ENCODE measurements at places on chromosomes 6 and 20. TPM values are rescaled to one million over a fixed set of nuclear protein-coding genes. Genes with fewer than 3 reads are reported as not detected.

DNA sequence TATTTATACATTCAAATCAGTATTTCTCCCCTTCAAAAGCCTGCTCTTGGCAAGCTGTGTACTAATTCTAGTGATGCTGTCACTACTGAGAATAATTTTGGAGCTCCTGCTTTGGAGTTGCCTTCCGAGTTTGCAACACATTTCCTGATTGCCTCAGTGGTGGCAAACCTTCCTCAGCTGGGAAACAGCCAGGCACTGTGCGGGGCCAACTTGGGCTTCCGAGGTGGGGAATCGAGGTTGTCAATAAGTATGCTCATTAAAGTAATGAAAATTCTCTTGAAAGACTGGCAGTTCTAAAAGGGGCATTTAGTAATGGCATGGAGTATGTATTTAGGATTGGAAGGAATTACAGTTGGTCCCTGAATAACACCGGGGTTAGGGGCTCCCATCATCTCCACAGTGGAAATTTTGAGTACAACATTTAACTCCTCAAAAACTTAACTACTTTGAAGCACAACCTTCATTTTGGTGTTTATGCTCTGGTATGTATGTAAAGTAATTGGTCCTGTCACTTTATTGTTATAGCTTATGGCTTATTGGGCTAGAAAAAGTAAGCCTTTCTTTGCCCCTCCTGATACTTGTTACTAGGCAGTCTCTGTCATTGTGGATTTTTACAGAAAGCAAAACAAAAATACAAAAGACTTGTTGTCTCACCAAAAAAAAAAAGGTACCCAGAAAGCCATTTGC is 2.7 kb downstream of the PAQR8 start:
- no peak for DNase-seq

Gene TBXT
- polyA plus RNA-seq = not detected

DNA sequence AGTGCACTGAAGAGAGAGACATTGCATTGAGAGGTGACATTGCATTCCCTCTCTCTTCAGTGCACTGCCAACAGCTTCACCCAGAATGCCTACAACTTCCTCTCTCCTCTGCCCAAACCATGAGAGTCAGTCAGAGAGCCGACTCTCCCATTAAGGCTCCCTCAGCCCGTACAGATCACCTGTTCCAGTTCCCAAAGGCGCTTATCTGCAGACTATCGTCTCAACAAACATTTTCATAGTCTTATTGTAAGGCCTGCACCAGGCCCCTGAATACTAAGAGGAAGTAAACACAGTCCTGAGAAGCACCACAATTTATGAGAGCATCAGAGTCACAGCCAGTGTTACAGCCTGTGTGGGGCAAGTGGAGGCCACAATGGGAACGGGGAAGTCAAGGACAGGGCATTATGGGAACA is 53.7 kb downstream of the GFOD1 start:
- no peak for DNase-seq

DNA sequence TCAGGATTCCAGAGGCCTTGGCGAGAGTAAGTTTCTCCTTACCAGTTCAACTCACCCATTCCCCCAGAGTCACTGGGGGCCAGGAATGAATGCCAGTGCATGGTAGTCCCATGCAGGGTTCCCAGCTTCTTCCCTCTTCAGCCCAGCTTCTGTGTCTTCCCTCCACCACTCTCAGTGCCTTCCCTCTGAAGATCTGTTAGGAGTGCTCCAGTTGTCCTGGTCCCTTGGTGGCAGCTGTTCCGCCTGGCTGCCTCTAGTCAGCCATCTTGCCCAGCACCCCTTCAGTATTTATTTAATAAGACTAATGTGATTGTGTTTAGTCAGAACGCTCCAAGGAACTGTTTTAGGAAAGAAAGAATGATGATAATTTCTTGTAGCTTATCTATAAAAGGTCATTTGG is 23.1 kb downstream of the FIG4 start:
- DNase-seq = no peak

- no peak for DNase-seq
Observed at GRCh38 chr6:44471271-44471981, 83.9 kb downstream of the CDC5L start.

DNA sequence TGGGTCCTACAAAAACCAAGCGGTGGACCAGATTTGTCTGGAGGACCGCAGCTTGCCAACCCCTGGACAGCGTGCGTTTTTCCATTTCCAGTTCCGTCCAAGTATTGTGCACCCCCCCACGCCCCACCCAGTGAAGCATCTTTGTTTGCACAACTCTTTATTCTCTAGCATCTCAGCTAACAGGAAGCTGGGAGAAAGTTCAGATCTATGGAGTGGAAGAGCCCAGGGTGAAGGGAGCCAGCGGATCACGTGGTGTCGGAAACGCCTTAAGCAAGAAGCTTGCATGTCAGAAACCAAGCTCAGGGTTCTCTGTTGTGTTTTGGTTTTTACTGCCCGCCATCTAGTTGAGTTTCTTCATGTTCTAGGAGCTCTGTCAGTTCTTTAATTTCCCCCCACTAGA is 29.9 kb downstream of the ARID1B start:
- no peak for DNase-seq

- no peak for DNase-seq
Observed at GRCh38 chr20:56840716-56841261, 211.7 kb downstream of the TFAP2C start.

Gene SLC4A11
- polyA plus RNA-seq = not detected

Gene AGPAT4
- 16.6 TPM for polyA plus RNA-seq

Gene ZNF831
- polyA plus RNA-seq = 2.0 TPM

DNA sequence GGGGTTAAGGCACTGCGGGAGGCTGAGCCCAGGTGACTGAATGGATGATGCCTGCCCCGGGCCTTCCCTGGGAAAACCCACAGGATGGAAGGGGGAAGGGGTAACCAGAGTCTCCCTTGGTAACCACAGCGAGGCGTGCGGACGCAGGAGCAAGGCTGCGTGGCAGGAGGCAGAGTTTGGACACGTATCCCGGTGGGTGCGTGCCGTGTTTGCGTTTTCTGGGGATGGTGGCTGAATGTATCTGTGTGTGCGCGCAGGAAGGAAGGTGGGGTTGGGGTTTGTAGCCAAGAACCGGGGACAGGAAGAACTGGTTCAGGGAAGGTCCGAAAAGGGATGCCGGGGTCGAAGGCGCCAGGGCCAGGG is 1.8 kb downstream of the MDGA1 start:
- DNase-seq = no peak

DNA sequence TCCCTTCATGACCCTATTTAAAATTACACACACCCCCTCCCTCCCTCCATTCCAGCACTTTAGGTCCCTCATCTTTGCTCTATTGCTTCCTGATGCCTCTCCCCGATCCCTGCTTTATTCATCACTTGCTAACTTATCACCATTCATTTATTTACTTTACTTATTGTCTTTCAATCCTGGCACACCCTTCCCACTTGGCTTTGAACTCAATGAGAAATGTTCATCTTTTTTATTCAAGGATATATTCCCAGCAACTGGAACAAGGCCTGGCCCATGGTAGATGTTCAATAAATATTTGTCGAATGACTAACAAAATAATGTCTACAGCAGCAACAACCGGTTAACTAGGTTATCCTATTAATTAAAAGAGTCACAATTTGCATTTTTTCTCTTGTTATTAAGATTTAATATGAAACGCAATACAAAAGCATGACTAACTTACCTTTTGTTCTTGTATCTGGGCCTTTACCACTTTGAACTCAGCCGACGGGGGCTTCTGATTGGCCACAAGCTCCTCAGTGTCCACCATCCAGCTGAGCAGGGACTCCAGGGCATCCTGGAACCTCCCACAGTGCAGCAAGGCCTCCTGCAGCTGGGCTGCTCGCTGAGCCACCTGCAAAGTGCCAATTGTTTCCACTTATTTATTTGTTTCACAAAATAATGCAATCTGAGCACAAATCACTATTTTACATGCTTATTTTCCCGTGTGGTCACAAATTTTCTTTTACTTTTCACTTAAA is 107.8 kb downstream of the DST start:
- DNase-seq = no peak

DNA sequence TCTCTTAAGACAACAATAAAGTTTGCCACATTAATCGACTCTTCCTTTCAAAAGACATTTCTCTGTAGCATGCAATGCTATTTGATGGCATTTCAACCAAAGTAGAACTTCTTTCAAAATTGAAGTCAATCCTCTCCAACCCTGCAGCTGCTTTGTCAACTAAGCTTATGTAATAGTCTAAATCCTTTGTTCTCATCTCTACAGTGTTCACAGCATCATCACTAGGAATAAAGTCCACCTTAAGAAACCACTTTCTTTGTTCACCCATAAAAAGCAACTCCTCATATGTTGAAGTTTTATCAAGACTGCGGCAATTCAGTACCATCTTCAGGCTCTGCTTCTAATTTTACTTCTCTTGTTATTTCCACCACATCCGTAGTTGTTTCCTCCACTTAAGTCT is 11.5 kb upstream of the BLOC1S5 start:
- no peak for DNase-seq

DNA sequence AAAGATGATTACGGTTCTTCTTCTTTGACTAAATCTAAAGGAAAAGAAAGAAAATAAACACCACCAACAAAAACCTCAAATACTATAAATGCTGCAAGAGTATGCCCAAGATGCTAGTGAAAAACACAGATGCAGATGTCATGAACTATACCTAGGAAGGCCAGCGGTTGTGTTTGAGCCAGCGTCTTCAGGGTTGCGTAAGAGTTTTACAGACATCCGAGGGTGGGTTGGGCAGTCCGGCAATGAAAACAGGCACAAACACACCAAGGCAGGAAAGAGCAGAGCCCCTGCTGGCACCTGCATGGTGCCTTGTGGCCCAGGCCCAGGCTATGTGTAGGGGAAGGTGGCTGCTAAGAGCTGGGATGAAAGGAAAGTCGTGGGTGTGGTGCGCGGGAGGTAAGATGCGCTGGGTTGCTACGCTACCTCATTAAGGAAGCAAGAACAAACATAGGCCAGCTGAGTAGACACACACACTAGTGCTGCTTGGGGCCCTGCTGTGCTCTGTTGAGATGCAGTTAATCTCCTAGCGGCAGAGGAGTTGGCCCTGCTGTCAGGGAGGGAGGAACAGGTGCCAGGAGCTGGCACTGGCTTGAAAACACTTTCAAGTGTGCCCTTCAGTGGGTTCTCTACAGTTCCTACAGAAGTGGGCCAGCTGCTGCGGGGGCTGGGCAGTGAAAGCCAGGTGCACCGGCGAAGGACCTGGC is 170.2 kb upstream of the PLN start:
- DNase-seq = no peak

Gene DYNLT2
- polyA plus RNA-seq = 0.68 TPM

DNA sequence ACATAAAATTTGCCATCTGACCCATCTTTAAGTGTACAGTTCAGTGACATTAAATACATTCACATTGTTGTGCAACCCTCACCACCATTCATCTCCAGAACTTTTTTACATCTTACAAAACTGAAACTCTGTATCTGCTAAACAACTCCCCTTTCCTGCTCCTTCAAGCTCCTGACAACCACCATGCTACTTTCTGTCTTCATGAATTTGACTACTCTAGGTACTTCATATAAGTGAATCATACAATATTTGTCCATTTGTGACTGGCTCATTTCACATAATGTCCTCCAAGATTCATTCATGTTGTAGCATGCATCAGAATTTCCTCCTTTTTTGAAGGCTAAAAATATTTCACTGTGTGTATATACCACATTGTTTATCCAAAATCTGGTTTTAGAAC is 86.9 kb upstream of the SMLR1 start:
- DNase-seq = no peak

- DNase-seq = no peak
Observed at GRCh38 chr20:1185316-1185741, 548 bp upstream of the TMEM74B start.

DNA sequence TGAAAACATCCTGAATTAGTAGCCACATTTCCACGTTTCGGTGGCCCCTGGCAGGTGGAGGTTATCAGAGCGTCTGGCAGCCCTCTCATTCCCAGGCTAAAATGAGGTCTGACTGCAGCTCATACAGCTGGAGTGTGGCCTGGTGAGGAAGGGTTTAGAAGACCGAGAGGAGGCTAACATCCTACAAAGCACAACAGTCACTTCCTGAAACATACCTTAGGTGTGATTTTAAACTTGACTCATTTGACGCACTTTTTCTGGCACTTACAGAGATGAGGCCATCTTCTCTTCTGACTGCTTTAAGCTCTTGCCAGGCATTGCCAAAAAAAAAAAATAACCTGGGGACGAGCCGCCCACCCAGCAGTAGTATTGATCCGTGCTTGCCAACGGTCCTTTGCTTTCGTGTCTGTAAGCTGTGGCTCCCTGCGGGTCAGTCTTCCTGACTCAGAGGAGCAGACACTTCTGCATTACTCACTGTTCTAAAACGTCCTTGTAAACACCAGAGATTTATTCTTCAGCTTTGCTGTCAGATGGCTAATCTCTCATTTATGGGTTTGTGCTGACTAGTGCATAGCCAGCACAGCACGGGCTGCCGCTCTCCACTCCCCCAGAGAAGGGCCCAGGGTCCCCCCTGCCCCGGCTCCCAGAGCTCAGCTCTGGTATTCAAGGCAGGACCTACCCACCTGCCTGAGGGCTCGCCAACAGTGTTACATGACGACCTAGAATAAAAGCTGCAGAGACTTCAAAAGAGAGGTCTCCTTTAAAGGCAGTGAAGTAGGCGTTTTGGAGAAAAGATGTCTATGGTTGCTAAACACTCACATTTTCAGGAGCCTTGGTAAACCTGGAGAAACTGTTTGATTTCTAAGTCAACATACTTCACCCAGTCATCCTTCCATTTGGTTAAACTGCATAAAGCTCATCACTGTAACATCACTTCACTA is 78.5 kb upstream of the FRMD1 start:
- DNase-seq = peak; percentile 21

DNA sequence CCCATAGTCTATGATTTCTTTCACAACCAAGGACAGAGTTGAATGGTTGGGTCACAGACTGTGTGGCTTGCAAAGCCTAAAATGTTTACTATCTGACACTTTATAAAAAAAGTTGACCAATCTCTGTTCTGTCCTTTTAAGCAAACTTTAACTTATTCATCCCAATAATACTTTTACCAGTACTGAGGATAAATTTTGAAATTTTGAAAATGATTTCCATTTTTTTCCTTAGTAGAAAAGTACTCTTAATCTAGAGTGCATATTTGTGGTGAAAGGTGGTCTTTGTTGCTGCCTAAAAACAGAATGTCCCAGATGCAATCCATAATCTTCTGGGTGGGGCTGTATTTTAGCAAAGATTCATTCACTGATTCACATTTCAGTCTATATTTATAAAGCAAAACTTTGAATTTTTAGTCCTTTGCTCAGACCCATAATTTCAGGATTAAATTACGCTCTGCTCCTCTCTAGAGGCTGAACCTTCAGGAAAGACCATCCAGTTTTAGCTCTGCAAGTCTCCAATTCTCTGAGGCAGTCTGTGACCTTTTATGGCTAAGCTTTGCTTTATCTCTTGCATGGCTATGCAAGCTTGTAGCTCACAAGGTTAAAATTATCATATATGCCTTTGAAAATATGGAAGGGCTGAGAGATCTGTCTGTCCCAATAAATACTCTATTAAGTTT is 573.5 kb downstream of the COL12A1 start:
- no peak for DNase-seq

Gene LY6G6F
- 2.5 TPM for polyA plus RNA-seq

DNA sequence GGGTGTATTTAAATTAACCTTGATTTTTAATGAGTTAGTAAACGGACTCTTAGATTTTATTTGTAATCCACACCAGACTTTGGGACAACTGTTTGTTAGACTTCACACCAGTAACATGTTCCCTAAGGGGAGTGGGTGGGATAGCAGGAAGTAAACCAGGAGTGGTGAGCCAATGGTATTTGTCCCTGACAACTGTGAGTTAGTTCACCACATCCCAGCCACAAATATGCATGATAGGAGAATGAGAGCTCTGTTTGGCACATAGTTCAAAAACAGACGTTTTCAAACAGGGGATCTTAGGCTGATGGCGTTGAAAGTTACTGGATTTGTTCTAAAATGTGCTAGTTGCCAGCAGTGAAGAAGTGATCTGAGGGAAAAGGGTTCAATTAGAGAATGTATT is 18.7 kb upstream of the COL10A1 start:
- no peak for DNase-seq

Gene SLC22A1
- polyA plus RNA-seq = 0.44 TPM
